ENCODE measurements at places on chromosomes 12 and 14.
A peak's percentile ranks its signal among the peaks of the same experiment; 100 is the strongest.

GRCh38 chr14:91753501-91754128 is 21.7 kb upstream of the CATSPERB start:
- peak; percentile 55 for DNase-seq

GRCh38 chr12:47038270-47038748 is 41.1 kb upstream of the PCED1B start:
- DNase-seq, result no peak

DNA sequence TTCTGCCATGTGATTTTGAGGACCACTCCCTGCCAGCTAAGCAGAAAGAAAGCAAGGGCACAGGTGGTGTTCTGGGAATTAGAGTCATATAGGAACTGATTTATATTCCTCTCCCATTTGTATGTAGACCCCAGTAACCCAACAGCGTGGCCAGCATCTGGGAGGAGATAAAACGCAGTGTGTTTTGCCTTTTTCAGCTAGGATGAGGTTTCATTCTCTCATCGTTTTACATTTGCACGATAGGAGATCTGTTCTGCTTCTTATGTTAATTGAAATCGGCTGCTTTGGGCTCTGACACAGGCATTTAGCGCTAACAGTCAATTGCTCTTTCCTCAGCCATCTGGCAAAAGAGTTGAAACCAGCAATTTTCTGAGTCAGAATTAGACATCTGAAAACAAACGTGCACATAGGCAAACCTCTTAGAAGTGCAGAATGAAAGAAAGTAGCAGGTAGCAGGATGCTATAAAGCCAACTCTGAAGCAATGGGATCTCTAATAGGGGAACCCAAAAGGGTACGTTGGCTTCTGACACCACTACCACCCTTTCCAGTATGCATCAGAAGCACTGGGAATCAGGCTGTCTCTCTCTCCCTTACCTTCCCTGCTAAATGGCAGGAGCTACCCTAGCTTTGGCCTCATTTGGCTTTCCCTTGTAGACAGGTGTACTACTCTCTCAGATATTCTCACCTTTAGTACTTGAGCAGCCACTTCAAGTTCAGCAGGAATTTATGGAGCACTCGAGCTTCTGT is 219.1 kb downstream of the PHLDA1 start:
- peak; percentile 94 for DNase-seq

DNA sequence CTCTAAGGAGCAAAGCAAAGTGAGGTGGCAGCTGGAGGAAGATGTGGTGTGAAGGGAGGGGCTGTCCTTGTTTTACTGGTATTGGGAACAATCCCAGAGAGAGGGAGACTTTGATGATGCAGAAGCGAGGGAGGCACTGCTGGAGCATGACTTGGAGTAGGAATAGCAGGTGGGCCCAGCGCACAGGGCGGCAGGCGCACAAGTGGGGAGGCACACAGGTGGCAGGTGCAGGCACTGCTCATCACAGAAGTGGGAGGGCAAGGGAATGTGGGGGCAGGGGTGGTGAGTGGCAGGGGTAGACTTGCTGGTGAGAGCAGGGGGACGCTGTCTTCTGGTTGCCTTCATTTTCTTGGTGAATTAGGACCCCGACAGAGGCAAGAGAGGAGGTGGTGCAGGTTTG is 11.5 kb upstream of the IFI27 start:
- no peak for DNase-seq

GRCh38 chr14:92927349-92928257 is 4.7 kb downstream of the CHGA start:
- DNase-seq, result no peak

DNA sequence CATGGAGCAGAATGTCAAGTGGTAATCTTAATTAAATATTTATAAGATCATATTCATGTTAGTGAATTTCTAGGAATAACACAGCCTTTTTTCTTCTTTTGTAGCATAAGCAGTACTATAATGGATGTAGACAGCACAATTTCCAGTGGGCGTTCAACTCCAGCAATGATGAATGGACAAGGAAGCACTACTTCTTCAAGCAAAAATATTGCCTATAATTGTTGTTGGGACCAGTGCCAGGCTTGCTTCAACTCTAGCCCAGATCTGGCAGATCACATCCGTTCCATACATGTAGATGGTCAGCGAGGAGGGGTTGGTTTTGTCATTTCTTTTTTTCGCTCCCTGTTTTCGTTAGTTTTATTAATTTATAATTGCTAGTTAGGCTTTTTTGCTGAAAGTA is 23.1 kb downstream of the AEBP2 start:
- DNase-seq, result peak; percentile 58

- DNase-seq, result peak; percentile 82
These were observed 100.7 kb downstream of the C2CD5 start for GRCh38 chr12:22443379-22444316.

DNA sequence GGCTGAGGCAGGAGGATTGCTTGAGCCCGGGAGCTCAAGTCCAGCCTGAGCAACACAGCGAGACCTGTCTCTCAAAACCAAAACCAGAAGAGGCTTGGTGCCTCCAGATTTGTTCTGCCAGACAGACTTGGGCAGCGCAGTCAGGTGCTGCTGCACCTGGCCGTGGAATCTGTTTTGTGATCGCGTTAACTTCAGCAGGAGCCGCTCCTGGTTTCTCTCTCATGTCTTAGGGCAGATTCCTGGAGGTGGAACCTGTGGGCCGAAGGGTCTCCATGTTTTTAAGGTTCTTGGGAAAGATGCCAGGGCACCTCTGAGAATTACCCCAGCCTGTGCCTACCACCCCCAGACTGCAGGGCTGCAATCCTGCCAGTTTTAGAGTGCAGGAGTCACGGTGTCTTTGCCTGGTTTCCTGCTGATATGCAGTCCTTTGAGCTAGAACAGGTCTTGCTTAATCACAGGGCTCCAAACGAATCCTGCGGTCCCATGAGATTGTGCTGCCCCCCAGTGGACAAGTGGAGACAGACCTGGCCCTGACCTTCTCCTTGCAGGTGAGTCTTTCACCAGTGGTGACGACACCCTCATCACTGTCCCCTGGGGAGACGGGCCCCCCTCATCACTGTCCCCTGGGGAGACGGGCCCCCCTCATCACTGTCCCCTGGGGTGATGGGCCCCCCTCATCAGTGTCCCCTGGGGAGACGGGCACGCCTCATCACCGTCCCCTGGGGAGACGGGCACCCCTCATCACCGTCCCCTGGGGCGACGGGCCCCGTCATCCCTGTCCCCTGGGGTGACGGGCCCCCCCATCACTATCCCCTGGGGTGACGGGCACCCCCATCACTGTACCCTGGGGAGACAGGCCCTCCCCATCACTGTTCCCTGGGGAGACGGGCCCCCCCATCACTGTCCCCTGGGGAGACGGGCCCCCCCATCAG is 37.6 kb downstream of the PACS2 start:
- DNase-seq, result peak; percentile 85

DNA sequence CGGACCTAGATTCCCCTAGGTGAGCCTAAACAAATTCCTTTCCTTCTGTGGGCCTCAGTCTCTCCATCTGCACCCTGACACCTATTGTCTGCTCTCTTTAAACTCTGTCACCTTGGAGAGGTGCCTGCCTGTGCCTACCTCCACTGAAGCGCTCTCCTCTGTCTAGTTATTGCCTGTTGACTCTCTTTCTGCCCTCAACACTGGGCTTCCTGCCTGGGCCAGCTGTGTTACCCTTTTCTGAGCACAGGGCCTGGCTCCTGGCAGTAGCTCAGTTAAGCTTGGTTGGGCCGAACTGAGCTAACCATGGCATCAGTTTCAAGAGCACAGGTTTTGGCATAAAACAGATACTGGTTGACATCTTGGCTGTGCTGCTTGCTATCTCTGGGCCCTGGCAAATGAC is 43.5 kb downstream of the PRMT8 start:
- no peak for DNase-seq

DNA sequence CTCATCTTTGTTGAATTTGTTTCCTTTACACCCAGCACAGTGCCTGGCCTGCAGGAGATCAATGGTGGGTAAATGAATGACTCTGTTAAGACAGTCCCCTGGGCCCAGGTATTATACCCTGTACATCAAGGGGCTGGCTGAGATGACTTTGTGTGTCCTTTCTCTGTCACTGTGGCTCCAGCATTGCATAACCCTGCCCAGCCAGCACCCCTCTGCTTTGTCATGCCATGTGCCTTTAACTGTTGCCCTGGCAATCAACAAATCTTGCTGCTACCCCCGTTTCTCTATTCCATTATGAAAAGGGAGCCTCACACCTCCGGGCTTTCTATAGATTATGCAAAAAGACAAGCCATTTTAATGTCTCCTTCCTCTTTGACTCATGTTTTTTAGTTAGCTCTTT is 7.6 kb upstream of the FLVCR2 start:
- no peak for DNase-seq

- no peak for DNase-seq
These were observed 211.6 kb upstream of the IGF1 start for GRCh38 chr12:102691773-102692555.

- DNase-seq, result no peak
These were observed 1.7 kb downstream of the PPM1H start for GRCh38 chr12:62933220-62933601.

- peak; percentile 33 for DNase-seq
These were observed 121.9 kb upstream of the SLC38A2 start for GRCh38 chr12:46494424-46494823.

DNA sequence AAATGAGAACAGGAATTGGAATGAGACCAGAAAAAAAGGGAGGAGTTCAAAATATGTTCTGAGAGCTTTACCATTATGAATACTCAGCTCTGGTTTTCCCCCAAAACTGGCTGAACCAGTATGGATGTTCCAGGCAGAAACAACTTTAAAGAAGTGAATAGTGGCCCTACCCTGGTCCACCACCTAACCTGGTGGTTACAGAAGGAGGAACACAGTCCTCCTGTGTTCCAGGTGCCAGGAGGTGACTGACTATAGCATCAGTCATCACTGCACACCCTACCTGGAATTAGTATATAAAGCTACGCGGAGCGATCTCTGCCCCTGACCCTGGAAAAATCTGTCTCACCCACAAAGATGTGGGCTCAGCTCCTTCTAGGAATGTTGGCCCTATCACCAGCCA is at the start of gene A2ML1:
TSS of gene A2ML1 (plus strand) at position 324 of the 400 bp plus-strand sequence. CDS start at position 355, 31 bp downstream.
- no peak for DNase-seq

DNA sequence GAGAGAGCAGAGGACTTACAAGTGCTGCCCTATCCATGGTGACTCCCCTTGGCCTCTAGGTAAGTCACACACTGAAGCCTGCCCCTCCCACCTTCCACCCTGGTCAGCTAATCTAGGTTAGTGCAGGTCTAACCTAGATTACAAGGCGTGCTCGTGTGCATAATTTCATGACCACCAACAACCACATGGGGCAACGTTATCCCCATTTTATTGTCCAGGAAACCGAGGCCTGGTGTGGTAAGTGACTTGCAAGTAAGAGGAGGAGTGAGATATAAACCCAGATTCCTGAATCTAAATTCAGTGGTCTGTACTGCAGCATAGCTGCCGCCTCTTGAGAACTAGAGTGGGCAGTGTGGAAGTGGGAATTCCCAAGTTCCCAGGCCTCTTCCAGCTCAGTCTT is 171.1 kb downstream of the DAD1 start:
- no peak for DNase-seq

DNA sequence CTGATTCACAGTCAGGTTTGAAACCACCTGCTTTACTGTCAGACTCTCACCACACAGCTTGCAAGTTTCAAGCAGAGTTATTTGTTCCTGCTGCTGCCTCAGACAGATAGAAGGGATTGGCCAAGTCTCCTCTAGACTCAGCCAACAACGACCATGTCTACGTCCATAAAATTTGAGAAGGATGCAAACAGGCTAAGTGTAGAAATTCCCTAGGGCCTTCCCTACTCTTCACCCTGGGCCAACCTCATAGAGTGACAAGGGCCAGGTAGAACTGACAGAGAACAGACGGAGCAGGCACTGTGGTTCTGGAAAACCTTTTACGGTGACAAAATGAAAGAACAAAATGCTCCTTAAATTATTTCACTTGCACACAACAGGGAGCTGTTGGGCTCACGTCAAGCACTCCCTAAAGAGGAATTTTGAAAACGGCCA is 39.5 kb downstream of the CLIP1 start:
- DNase-seq, result no peak

DNA sequence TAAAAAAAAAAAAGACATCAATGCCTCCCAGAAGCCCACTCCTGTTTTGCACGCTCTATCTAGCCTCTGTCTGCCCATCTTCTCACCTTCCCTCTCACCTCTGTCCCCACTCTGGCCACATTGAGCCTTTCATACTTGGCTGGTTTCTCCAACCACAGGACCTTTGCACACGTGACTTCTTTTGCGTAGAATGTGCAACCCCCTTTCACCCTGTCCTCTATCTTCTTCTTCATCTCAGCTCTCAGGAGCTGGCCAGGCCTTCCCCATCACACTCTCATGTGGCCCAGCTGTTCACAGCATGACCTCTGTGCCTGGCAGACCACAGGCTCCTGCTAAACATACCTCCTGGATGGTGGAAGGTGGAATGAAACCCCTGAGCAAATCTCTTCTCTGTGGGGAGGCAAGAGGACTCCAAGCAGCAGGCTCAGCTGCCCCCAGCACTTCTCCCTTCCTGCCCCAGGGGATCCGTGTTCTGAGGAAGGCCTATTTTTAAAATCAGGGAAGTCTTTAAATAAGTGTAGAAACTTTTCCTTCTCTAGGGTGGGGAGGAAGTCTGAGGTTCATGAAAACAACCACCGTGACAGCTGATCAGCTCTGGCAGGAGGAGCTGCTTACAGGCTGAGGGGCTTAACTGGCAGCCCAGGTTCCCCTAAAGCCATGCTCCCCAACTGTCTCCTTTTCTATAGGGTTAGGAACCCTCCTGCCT is 11.6 kb downstream of the HVCN1 start:
- DNase-seq, result no peak

DNA sequence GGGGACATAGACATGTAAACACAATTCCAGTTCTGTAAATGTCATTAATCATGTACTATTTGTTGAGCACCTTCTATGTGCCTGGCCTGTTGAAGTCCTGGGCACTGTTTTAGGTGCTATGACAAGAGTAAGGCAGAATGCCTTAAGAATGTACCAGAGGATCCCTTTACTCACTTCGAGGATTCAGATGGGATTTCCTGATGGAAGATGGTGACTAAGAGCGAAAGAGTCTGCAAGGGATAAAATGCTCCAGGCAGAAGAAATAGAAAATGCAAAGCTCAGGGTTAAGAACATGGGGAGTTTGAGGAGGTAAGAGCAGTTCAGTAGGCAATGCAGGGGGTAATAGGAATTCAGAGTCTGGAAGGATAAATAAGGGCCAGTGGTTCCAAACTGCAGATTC is 671.3 kb upstream of the TBX3 start:
- DNase-seq, result peak; percentile 25

DNA sequence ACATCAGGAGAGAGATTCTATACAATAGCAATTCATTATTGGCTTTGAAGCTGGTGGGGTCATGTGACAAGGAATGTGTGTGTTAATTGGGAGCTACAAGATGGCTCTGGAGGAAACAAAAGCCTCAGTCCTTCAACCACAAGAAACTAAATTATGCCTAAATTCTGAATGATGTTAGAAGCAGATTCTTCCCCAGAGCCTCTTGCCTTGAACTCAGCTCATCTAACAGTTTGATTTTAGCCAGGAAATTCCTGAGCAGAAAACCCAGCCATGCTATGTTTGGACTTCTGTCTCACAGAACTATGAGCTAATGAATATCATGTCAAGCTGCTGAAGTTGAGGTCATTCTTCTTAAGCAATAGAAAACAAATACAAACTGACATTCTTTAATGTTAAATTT is 274.7 kb downstream of the SLC6A15 start:
- peak; percentile 4 for DNase-seq
